ENCODE measurements at places on chromosomes 4 and X.

DNA sequence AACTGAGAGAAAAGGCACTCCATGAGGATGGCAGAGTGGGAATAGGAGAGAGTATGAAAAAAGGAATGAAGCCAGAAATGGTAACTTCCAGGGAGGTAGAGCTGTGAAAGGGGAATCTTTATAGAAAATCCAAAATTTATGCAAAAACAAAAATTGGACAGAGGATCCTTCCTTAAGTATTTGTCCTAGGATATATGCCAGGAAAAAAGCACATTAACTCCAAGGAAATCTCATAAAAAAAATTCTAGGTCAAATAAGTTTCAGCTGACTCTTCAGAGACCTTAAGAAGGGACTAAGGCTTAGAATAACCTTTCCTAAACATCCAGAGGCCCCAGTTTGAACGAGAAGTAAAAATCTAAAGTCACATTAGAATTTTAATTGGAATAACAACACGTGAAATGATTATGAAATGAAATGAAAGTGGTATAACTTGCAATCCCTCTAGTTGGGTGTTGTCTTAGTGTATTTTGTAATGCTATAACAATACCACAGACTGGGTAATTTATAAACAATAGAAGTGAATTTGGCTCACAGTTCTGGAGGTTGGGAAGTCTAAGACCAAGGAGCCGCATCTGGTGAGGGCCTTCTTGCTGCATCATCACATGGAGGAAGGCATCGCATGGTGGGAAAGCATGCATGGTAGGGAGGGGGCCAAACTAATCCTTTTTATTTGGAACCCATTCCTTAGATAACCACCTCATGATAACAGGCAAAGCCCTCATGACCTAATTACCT lies 145.4 kb upstream of the RXFP1 start:
- DNase-seq: no peak

DNA sequence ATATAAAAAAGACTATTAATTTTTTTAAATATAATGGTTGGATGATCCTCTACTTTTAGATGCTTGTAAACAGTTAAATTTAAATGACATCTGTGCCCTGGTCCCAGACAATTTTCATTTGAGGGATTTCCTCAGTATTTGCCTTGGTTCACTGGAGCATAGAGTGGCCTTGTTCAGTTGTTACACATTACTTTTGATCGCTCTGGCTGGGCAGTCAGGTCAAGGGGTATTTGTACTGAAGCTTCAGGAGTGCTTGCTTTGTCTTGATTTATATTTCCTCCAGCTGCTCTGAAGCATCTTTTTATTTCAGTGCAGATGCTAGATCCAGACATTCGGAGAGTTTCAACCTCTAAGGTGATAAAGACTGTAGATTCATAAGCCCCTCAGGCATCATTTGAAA lies 50.0 kb downstream of the COMMD8 start:
- no peak for DNase-seq

GRCh38 chr4:16450724-16451123 lies 224.5 kb upstream of the TAPT1 start:
- no peak for DNase-seq

GRCh38 chr4:153514001-153514526 lies 47.9 kb downstream of the TMEM131L start:
- no peak for DNase-seq

GRCh38 chr4:146243141-146243882 lies 29.0 kb downstream of the REELD1 start:
- peak; percentile 33 for DNase-seq

GRCh38 chr4:76376534-76376933 lies 44.4 kb downstream of the CCDC158 start:
- no peak for DNase-seq

GRCh38 chr4:139550724-139551429 lies 5.1 kb downstream of the SETD7 start:
- no peak for DNase-seq

DNA sequence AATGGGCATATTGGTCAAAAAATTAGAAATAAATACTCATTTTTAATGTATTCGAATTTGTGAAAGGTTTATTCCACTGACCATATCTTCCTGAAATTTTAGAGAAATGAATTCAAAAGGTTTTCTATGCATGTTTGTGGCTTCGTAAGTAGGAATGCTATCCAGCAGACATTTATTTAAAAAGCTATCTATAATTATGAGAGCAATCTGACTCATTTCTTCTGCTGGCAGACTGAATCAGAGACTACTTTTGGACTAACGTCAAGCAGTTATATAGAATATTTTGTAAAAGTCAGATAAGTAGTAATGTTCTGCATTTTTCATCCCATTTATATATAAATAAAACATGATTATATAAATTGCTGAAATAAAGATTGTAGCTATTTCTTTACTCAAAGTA lies 125.0 kb downstream of the SPCS3 start:
- no peak for DNase-seq

- no peak for DNase-seq
These were observed 191.0 kb downstream of the EVC2 start for GRCh38 chr4:5517372-5517771.

- DNase-seq: no peak
These were observed 136.2 kb downstream of the TBC1D19 start for GRCh38 chr4:26719954-26720552.

GRCh38 chr4:85672959-85673358 lies 198.0 kb downstream of the ARHGAP24 start:
- DNase-seq: no peak

GRCh38 chr4:93469560-93469959 lies 359.0 kb upstream of the ATOH1 start:
- no peak for DNase-seq

DNA sequence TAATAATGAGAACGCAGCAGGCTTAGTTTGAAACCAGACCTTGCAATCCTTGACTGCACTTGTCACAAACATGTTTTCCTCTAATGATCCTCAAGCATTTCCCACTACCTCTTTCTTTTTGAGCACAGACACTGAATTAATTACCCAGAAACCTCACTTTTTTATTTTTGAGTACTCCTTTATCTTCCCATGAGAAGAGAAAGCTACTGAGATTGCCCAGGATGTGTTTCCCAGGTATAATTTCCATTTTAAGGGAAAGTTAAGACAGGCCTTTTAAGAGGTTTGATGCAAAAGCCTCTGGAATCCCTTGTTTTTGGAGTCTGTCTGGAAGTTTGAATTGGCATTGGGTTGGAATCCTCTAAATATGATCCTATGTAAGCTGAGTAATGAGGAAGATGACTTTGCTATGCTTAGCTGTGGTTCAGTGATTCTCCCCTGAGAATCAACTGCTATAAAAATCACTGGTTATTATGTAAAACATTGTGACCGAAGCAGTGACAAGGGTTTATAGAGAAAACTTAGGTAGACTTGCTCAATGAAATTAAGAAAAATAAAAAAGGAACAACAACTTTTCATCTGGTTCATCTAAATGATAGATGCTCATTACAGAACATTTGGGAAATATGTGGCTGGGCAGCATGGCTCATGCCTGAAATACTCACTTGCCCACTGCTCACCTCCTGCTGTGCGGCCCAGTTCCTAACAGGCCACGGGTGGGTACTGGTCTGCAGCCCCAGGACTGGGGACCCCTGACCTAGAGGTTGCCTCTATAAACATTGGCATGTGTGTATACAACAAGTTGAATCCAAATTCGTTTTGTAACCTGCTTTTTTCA lies 10.8 kb upstream of the RHOH start:
- no peak for DNase-seq

DNA sequence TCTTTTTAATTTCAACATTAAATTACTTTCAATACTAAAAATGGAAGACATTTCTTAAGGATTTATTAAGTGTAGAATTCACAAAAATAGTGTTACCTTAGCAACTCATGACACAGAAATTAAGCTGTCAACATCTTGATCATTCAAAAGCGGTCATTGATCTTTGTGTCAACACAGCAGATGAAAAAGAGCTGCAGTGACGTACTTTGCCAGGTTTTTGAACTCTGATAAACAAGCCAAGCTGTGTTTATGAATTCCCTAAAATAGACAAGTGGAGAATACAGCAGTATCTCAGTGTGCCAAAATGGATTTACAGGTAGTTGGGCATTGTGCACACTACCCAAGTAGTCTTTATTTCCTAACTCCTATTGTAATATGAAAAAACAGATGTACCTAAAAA lies 1141.8 kb upstream of the PCDH7 start:
- DNase-seq: no peak

DNA sequence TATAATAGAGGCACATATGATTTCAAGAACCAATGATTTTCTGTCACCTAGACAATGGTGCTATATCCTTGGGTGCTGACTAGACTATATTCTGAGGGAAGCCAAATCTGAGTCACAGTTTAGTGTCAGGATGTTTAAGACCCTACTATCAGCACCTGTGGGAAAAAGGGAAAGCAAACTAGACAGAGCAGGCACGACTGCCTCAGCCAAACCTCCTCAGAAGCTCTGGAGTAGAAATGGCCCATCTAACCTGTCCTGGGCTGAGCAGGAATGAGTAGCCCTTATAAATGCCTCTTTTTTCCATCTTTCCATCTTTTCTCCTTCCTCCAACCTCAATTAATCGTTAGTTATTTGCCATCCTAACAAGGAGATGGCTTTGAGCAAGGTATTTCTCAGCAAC lies 80.4 kb upstream of the TECRL start:
- no peak for DNase-seq

DNA sequence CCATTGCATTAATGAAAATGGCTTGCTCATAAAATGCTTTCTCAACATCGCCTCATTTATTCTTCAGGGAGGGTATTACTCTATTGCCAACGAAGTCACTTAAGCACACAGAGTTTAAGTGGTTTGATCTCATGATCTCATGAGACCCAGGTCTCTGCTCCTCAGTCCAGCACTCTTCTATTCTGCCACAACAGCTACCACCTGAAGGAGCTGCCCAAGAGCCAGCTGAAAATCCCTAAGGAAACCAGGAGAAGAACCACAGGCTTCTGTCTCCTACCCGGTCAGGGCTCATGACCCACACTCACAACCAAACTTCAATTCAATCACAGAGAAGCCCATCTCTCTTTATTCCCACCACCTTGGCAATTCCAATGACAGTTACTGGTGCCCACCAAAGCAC lies 85.5 kb upstream of the GPM6B start:
- no peak for DNase-seq

DNA sequence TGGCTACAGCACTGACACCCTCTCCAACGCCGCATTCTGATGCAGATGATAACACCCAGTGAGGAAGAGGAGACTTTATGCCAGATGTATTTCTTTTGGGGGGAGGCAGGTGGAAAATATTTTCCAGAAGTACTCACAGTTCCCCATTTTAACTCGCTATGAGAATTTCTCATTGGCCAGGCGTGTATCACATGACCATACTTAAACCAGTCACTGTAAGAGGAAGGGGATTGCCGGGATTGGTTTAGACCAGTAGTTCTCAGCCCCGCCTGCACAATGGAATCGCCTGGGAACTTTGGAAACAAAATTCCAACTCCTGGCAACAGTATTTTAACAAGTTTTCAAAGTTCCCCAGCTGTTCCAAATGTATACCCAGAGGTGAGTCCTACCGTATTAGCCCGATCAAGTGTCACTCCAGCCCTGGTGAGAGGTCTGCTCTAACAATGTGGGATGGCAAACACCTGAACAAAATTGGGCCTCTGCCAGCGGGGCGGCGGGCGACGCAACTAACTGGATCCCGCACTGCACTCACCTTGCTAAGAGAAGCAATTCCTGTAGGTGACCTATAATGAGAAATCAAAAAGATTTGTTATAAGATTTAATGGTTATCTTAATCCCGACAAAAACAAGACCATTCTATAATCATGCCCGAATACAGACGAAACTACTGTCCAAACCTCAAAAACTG lies 2.9 kb upstream of the MSL3 start:
- no peak for DNase-seq

- DNase-seq: no peak
These were observed 7.2 kb downstream of the TCEAL3 start for GRCh38 chrX:103614999-103615398.

DNA sequence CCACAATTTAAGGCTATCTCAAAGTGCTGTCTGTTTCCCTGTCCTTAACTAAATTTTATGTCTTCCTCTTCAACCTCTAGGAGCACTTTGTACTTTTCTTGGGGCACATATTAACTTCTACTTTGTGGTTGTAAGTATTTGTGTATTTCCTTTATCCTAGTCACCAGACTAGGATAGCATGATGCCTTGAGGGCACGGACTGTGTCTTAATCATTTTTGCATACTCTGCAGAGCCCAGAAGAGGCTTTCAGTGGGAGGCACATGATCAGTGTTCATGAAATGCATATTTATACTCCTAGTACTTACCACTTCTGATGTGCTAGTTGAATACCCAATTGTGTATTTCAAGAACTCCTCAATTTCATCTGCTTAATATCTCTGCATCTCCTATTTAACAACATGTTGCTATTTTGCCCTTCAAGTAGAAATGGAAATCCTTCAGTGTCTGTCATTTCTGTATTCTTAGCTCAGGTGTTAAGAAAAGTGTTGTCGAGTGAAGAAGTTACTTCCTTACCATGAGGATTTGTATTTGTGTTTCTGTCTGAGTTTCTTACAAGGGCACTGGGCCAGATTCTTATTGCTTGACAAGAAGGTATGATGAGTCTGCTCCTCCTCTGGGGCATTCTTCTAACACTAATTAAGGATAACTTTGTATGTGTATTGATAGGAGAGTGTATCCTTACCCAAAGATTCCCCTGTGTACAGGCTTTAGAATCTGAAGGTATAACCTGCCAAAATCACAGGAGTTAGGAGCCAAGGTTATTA lies 28.3 kb upstream of the PGRMC2 start:
- no peak for DNase-seq

- no peak for DNase-seq
These were observed 4.1 kb downstream of the KDR start for GRCh38 chr4:55121246-55121645.

DNA sequence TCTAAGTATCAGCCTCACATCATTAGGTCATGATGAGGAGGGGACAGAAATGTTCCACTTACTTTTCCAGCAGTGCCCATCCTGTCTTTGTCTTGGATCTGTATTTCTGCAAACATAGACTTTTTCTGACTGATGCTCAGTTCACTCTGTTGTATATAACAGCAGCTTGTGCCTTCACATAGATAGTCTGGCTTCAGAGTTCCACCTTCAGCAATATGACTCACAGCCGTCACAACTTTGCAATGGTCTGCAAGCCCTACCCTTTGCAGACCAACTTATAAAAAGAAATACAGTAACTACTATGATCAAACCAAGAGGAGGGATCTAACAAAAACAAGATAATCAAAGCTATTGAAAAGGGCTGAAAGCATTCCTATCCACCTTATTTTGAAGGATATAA lies at the start of gene ADH7:
TSS of gene ADH7 (minus strand) at position 189 of the 400 bp plus-strand sequence. CDS start at position 80, 109 bp downstream.
- DNase-seq: no peak
